Activated B cell treated with CpG ODN at 0.5 μM for 24 hours (primary cell): ENCODE measurements at places on chromosomes 4 and X.

GRCh38 chr4:146049802-146050201 lies 111.2 kb upstream of the ZNF827 start:
- no peak for DNase-seq

DNA sequence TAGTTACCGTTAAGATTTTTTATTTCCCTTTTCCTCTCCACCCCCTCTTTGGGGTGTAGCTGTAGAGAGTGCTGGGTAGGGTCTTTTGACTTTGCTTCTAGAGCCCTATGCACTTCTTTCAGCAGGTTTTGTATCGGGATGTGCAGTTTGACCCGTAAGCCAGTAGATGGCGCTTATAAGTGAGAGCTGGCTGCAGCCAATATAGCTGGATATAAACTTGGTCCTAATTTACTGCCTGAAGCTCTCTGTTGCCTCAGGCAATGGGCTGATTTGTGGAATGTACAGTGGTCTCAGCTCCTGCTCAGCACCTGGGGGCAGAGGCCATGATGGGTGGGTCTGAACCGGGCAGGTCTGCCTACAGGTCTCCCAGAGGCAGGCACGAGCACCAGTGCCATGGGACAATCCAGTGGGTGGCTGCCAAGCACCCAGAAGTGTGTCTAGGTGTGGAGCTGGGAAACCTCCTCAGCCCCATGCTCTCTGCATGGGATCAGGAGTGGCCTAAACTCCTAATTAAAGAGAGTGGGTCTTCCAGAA lies 146.5 kb downstream of the SPANXN1 start:
- DNase-seq, result no peak

- no peak for DNase-seq
Observed at GRCh38 chr4:55087913-55088260, 37.5 kb downstream of the KDR start.

DNA sequence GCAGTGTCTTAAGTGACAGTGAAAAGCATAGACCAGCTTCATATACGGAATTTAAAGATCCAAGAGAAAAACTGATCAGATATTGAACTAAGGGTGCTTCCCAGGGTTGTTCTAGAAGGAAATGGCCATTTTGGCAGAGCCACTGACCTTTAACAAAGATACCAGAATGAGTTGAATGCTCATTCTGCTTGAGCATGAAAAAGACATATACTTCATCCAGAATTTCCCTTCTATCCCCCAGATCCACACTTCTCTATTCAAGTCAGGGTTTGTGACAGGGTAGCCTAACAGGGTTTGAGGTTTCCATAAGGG lies 45.6 kb upstream of the FAM9C start:
- no peak for DNase-seq

DNA sequence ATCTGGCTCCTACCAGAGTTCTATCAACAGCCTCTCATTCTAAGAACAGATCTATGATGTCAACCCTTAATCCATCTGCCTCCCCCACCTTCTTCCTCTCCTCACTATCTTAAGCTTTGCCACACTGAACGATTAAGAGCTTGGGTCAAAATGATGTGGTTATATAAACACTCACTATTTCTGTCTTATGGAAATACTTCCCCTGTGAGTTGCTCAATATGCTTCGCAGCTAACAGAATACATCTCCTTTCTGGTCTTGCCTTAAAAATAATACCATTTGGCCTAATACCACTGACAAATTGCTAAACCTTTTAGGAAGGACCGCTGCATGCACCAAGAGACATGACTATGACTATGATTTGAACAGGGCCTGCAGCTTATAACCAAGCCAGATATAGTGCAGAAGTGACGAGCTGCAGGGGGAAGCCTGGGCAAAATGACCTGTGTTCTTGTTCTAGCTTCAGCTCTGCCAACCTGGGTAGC lies 130.9 kb downstream of the RNF150 start:
- no peak for DNase-seq

DNA sequence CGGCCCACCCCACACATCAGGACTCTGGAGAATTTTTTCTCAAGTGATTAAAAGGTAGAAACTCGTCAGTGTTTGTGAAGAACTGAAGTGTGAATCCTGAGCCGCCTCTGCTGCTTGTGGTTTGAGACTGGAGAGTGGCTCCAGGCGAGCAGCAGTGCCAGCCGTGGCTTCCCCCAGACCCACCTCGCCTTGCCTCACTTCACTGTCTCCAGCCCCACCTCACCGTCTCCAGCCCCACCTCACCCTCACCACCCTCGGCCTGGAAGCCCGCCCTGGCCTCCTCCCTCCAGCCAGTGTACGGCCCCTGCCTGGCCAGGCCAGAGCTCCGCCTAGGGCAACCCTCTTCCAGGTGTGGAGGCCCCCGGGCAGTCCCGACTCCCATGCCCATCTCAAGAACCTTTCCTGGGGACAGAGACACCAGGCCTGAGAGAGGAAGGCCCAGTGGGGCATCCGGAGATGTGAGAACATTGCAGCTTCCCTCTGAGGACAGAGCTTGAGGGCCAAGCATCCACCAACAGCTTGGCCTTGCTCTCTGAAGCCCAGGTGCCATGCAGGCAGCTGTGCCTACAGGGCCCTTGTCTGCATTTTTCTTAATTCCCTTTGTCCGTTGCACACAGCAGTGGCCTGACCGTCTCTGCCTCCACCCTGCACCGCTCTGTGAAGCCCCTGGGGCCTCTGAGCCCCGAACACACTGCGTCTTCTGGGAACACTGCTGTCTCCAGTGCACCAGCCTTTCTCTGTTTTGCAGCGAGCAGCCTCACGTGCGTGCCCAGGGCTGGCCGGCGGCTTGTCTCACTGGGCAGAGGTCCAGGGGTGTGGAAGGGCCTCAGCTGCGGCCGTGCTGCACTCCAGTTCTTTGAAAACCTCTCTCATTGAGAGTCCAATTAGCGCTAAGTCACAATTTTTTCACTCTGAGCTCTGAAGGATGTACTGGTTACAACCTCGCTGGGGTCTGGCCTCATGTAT lies 13.8 kb downstream of the SH3BP2 start:
- no peak for DNase-seq

DNA sequence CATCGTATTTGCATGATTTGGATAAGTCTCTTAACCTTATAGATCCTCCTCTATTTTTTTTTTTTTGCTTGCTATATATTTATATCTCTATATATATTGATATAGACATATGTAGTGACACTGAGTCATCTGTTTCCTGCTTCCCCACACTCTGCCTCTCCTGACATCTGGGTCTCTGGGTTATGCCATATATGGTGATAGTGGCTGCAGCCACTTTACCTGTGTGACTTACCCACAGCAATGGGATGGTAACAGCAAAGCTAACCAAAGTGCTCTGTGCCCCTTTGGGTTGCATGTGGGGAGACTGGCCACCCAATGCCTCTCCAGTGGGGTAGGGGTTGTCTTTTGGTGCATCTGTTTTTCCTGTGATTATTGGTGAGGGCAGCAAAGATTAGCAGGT lies 14.5 kb downstream of the CMC4 start:
- DNase-seq, result no peak

DNA sequence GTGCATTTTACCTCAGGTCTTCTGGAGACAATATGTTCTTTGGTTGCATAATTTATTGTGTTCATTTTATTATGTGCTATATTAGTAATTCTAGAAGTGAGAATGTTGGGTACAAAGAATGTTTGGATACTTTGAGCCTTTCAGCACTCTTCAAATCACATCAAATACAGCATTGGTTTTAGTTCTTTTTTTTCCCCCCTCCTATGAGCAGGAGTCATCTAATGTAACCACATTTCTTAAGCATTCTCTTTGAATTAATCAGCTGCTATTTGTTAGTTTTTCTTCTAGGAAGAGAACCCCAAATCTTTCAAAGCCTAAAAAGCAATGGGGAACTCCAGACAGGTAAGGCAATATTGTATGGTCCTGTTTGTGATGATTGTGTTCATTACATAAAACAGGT lies 46.7 kb downstream of the ARL9 start:
- DNase-seq, result no peak

- DNase-seq, result no peak
Observed at GRCh38 chrX:18917831-18918230, 66.1 kb downstream of the PHKA2 start.

DNA sequence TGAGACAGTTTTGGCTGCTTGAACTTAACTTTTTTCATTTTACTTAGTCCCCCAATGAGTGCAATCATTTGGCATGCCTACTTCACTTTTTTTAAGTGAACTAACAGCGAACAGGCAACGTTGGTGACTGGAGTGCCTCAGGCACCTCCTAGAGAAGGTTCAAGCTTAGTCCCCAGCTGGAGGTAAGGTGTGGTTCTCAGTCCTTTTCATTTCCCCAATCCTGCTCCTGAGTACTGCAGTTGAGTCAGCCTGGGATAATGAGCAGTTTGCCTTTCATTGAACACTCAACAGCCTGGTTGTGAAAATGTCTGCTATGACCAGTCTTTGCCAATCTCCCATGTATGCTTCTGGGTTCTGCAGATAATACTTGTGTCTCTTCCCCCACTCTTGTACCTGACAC lies 109.5 kb downstream of the CDKL5 start:
- no peak for DNase-seq

GRCh38 chr4:113008135-113008534 lies 41.3 kb upstream of the ANK2 start:
- no peak for DNase-seq

DNA sequence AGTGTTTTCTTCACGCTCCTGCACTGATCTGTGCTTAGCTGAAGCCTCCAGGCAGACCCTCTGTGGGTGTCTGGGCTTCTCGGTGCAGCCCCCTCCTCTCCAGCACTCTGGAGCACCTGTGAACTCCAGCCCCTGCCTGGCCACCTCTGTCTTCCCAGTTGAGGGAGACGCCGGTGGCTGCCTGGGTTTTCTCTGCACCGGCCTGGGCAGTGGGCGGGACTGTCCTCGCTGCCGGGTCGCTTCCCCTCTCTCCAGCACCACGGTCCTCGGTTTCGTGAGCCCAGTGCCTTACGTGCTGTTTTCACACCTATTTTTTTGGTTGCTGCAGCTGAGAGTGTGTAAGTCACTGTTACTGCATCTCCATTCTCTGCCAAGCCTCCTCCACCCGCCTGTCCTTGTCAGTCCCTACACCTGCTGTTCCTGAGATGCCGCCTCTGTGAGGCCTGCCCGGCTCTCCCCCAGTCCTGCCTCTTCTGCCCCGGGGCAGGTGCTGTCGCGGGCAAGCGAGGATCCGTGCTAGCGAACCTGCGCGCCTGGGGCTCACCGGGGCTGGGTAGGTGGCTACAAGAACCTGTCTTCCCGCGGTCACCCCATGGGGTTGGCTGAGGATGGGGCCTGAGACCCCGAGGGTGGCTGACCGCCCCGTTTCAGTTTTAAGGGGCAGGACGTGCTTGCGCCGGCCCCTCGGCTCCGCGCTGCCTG lies 2.4 kb upstream of the FGFRL1 start:
- peak; percentile 50 for DNase-seq

DNA sequence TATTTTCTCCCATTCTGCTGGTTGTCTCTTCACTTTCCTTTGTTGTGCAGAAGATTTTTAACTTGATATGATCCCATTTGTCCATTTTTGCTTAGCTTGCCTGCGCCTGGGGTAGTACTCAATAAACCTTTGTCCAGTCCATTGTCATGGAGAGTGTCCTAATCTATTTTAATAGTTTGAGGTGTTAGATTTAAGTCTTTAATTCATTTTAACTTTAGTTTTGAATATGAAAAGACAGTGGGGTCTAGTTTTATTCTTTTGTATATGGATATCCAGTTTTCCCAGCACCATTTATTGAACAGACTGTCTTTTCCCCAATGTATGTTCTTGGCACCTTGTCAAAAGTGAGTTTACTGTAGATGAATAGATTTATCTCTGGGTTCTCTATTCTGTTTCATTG lies 76.0 kb upstream of the ITM2A start:
- DNase-seq, result no peak

DNA sequence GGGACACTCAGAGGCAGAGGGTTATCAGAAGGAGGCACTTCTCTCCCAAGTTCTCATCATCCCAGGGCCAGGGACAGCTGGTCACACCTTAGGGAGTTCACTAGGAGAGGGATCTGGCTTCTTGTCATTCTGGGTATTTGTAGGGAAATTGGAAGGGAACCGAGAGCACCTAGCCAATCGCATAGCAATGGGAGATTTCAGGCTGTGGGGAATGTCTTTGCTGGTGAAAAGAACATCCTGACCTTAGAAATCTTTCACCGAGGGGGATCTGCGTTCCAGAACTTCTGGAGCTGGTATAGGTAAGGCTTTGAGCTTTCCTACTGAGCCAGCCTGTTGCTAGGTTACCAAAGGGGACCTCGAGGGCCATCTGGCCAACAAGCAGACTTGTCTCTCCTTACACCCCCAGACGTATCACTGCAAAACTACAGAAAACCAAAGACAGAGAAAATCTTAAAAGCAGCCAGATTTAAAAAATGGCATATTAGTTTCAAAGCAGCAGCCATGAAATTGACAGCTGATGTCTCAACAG lies 6.8 kb downstream of the HTT-AS start:
- DNase-seq, result no peak

DNA sequence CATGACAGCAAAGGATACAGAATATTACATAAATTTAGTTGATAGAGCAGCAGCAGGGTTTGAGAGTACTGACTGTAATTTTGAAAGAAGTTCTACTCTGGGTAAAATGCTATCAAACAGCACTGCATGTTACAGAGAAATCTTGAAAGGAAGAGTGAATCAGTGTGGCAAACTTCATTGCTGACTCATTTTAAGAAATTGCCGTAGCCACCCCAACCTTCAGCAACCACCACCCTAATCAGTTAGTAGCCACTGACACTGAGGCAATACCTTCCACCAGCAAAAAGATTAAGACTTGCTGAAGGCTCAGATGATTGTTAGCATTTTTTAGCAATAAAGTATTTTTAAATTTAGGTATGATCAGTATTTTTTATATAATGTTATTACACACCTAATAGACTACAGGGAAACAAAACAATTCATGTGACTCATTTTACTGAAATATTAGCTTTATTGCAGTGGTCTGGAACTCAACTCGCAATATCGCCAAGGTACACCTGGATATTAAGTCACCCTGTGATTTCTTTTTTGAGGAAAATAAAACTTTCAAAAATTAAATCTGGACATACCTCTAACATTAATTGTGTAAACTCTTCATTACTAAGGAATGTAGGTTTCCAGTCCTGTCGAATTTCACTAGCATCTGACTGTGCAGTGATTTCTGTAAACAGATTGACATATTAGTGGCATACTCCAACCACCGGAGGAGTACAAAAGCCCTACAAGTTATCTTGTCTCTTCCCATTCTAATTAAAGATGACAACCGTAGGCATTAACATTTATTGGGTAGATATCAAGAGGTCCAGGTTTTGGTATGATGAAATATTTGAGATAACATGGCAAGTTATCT lies 71.1 kb downstream of the CLOCK start:
- DNase-seq, result no peak

GRCh38 chr4:98446499-98447375 lies 185.6 kb downstream of the RAP1GDS1 start:
- no peak for DNase-seq

GRCh38 chr4:139841464-139842195 lies 176.0 kb downstream of the MGST2 start:
- no peak for DNase-seq

GRCh38 chr4:39495446-39496213 lies 31.6 kb downstream of the UGDH start:
- no peak for DNase-seq
